ENCODE measurements at places on chromosomes 6 and 20.

DNA sequence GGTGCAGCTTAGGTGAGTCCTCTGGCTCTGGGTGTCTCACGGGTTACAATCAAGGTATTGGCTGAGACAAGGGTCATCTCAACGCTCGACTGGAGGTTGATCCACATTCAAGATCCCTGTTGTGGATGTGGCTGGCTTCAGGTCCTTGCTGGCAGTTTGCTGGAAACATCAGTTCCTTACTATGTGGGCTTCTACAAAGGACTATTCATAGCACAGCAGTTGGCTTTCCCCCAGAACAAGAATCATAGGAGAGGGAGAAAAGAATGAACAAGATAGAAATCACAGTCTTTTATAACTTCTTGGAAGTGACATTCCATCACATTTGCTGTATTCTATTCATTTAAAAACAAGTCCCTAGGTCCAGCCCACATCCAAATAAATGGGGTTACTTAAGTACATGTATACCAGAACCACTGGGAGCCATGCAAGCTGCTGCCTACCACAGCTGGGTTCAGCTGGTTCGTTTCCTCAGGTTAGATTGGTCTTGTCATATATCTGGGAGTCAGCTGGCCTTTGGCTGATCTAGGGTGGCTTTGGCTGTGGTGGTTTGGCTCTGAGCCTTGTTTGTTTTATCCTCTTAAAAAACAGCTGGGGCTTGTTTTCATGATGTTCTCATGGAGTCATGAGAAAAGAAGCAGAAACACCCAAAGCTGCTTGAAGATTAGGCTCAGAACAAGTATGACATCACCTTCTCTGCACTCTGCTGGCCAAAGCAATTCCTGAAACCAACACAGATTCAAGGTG is 433.2 kb upstream of the SPTLC3 start:
- peak; percentile 30 for DNase-seq

- DNase-seq, result no peak
Observed at GRCh38 chr6:31580438-31580740, 1.8 kb downstream of the LTB start.

- DNase-seq, result no peak
Observed at GRCh38 chr20:8055096-8055495, 35.5 kb upstream of the TMX4 start.

DNA sequence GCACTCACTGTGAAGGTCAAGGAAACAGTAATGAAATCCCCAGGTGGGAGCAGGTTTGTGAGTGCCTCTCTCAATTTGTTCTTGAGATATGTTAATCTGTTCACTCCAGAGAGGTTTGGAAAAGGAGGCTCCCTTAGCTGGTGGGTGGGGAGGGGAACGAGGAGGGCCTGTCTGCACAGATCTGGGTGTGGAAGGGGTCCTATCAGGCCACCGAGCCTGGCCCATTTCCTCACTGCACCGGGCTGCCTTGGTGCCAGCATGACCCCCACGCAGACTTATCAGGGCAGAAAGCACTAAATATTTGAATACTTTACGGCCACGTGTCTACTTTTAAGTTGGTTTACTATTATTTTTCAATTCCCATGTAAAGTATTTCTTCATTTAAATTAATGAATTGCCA is 8.3 kb downstream of the AGPAT4 start:
- no peak for DNase-seq

GRCh38 chr6:33259032-33259431 is 12.6 kb downstream of the VPS52 start:
- peak; percentile 10 for DNase-seq

GRCh38 chr6:41693281-41694240 is 41.8 kb downstream of the TFEB start:
- DNase-seq, result no peak

GRCh38 chr6:1042583-1043457 is 269.1 kb upstream of the FOXQ1 start:
- no peak for DNase-seq

DNA sequence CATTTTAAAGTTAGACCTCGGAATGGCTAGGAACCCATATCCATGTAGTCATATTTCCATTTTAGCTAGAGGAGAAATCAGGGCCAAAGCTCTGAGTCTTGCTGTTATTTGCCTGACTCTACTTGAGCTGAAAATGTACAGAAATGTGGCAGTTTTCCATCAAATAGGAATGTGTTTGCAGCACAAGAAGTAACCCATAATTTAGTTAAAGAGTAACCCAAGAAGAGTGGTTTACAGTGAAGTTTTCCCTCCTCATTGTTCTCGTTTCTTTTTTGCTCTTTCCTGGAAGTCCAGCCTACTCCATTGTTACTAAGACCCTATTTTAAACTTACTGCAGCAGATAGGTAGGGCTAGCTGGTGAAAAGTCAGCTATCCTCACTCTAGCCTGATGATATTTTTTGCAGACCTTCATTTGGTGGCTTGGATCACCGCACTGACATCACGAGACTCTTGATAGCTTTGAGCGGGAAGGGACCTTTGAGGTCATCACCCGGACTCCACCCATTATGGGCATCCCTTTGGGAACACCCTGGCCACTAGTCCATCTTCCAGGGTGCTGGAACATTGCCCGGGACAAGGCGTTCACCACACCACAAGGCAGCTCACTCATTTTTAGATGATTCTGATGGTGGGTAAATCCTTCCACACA is 28.0 kb upstream of the ADGRF5 start:
- DNase-seq, result no peak

DNA sequence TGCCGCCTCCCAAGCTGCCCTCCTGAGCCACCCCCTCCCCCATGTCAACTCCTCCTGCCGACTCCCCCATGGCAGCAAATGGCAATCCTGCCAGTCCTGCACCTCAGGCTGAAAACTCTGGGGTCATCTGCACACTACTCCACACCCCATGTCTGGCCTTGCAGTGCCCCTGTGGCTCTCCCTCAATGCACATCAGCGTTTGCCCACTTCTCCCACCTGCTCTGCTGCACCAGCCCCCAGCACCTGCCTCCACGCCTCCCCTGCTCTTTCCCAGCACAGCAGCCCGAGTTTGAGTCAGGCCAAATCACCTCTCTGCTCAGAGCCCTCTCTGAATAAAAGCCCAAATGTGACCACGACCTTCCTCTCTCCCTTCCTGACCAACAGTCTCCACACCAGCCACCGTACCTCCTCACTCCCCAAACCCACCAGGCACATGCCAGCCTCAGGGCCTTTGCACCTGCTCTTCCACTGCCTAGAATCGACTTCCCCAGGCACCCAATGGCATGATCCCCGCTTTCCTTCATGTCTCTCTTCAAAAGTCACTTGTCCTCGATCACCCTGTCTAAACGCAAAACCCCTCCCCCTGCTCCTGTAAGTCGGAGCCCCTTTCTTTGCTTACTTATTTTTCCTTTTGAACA is 4.3 kb downstream of the PXDC1 start:
- DNase-seq, result no peak

DNA sequence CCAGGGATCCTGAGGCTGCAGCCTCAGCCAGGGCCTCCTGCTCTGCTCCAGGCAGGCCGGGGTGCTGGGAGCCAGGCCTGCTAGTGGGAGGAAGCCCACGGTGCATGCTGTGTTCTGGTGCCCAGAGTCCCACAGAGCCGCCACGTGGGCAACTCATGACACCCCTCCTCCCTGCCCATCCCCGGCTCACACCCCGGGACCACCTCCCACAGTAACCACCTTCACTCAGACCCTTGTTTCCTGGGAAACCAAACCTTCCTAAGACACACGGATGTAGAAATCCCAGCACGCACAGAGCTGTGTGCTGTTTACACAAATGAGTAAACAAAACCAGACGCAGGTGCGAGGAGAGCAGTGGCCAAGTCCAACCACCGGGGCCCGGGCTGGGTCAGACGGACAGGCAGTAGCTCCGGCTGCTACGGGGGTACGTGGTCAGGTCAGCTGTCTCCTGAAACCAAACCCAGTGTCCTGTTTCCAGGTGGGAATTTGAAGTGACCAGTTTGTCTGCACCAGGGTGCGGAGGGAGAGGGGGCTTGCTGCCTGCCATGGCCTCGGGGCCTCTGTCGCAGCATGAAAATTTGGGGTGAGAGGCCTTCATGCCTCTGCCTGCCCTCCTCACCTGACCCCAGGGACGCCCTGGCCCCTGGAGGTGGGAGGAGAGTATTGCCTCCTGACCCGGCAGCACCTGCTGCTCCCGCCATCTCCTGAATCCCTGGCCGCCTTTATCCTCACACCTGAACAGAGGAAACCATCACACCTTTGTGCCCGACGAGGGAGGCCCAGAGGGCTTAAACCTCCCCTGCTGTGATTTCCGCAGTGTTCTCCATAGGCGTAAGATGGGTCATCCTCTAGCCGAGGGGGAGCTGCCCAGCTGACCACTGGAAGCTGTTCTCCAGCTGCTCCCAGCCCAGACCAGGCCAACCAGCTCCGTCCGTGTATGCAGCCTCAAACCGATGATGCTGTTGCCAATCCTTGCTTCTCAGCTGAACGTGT is 52.0 kb upstream of the SMOC2 start:
- peak; percentile 97 for DNase-seq

- no peak for DNase-seq
Observed at GRCh38 chr6:11795403-11795802, 16.8 kb upstream of the ADTRP start.

DNA sequence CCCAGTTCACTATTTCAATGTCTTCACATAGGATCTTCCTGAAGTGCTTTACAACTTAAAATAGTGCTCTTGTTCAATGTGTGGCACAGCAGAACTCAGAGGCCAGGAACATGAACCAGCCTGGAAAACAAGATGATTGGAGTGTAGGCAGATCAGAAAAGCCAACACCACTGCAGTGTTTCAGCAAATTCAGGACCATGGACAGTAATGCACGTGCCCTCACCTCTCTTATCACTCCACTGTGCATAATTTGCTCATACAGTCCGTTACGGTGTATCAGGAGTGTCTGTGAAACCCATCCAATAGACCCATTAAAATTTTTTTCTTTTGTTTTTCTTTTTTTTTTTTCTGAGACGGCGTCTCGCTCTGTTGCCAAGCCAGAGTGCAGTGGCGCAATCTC is 27.6 kb upstream of the HACE1 start:
- peak; percentile 34 for DNase-seq
